ENCODE measurements at places on chromosomes 4 and X.

- DNase-seq: no peak
These were observed 56.8 kb downstream of the PRRG1 start for GRCh38 chrX:37405956-37406355.

GRCh38 chr4:2511645-2512131, 24.8 kb upstream of the FAM193A start:
- DNase-seq: no peak

- DNase-seq: no peak
These were observed 5.5 kb upstream of the MMAA start for GRCh38 chr4:145613566-145614232.

GRCh38 chr4:83285055-83285407, 433 bp upstream of the COQ2 start:
- no peak for DNase-seq

DNA sequence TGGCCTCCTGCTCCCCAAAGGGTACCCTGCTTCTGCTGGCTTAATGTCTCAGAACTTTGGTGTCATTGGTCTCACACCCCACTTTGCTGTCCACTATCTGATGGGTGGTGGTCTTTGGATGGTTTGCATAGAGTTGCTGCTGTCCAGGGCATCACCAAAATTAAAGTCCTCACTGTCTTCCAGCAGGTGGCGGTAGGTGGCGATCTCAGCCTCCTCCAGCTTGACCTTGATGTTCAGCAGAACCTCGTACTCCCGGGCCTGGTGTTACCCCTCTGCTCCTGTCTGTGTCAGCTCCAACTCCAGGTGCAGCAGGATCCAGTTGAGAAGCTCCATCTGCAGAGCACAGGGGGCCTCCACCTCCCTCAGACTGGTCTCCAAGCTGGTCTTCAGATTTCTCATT, 1169.5 kb upstream of the PABPC4L start:
- DNase-seq: no peak

DNA sequence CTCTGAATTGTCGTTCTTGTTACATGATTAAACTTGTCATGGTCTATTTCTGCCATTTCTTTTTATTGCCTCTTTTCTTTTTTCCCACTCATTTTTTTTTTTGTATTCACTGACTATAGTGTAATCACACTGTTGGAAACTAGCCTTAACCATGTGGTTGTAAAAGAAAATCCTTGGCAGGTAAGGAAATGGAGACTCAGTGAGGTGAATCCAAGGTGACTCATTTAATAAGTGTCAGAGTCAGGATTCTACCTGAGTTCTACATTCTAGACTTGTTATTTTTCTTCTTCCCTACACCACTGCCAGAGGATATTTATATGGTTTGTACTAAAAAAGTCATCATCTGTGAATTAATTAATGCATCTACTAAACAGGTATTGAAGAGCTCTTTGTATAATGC, 152.2 kb downstream of the CBLL2 start:
- DNase-seq: no peak

GRCh38 chr4:181870326-181870725, 372.9 kb upstream of the TENM3 start:
- no peak for DNase-seq

DNA sequence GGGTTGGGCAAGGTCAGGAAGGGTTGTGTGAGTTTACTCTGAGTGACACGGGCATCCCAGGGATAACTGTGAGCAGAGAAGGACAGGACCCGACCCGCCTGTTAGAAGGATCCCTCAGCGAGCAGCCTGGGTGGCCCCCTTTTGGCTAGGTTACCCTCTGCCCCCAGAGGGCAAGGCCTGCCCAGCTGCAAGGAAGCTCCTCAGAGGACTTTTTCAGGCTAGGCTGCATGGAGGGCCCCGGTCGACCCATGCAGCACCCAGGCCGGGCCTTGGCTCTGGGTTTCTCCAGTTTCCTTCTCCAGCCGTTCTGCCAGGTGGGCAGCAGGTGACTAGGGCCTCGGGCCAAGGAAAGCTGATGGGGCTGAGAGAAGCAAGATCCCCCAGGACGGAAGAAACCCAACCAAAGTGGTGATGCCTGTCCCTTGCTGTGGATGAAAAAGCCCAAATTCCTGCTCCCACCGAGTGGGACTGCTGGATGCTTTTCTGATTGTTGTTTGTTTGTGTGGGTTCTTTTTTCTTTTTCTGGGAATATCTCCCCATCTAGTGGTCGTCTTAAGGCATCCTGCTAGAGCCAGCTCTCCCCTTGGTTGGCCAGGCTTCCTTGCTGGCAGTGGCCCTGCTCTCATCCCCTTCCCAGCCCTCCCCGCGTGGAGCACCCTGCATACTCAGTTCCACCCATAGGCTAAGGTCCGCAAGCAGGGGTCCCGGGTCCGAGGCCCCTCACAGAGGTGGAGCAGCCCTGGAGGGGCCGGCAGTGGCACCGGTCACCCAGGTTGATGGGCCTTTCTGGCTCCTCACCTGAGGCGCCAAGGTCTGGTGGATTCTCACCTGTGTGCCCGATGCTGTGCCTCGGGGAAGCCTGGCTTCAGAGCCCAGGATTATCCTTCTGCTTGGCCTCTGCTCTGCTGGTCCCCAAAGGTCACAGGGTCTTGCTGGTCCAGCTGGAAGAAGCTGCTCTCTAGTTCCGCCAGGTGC, 1.8 kb downstream of the ZFP92 start:
- no peak for DNase-seq

- no peak for DNase-seq
These were observed 2.4 kb upstream of the FAM50A start for GRCh38 chrX:154441564-154441963.

GRCh38 chr4:140004922-140005627, 148.9 kb downstream of the MAML3 start:
- DNase-seq: no peak

DNA sequence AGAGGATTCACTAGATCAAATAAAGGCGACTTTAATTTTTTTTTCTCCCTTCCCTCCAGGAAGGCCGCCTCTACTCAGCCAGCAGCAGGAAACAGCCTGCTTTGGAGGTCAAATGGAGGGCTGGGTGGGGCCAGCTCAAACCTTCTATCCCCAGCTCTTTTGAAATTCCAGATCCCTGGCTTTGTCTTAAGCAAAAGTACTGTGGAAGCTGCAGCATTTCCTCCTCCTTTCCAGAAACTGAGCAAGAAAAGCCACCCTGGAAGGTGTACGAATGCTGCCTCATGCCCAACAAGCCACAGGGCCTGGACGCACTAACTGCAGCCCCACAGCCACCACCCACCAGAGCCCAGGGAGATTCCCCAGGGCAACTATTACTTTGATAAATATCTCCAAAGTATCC, 55.1 kb upstream of the ZCCHC13 start:
- no peak for DNase-seq

DNA sequence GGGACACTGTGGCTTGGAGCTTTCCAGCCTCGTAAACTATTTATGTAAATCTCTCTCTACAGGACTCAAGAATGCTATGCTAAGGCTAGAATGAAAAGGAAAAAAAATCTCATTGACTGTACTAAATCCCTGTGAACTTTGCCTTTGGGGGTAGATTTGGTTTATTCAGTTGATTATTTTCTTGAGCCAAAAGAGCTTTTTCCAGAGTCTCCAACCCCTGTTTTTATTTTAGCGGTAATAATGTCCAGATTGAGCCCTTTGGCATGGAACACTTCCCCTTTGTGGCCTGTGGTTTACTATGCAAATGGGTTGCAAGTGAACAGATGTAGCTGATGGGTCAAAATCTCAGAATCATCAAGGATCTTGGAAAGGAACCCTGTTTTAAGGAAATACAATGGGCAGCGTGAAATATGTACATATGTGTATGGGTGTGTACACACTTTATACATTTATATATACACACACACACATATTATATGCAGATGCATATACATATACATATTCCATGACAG, 72.9 kb downstream of the FAM9B start:
- no peak for DNase-seq

DNA sequence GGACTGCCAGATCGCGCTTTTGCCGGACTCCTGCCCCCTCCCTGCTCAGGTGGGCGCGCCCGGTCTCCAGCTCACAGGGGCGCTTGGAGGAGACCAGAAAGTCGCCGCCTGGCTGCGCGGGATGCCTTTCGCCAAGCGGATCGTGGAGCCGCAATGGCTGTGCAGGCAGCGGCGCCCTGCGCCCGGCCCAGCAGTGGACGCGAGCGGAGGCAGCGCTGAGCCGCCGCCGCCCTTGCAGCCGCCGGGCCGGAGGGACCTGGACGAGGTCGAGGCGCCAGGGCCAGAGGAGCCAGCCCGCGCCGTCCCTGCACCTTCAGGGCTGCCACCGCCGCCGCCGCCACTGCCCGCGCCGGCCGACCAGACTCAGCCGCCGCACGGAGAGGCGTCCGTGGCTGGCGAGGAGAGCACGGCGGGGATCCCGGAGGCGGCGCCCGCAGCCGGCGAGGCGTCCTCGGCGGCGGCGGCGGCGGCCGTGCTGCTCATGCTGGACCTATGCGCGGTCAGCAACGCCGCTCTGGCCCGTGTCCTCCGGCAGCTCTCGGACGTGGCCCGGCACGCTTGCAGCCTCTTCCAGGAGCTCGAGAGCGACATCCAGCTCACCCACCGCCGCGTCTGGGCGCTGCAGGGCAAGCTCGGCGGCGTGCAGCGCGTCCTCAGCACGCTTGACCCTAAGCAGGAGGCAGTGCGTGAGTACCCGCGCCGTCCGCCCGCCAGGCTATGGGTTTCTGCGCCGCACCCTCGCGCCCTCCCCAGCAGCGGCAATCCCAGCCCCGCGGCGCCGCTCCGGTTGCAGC, 834 bp downstream of the NHS start:
- no peak for DNase-seq

DNA sequence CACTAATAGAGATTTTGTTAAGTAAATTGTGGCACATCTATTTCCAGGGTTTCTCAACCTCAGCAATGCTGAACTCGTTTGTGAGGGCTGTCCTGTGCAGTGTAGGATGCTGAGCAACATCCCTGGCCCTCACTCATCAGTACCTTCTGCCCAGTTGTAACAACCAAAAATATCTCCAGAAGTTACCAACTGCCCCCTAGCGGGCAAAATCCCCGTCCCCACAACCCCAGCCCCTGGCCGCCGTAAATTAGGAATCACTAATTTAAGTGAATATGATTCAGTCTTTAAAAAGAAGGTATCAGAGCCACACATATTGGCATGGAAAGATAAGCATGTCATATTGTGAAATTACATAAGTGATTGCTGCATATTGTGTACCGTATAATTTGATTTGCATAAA, 123.4 kb downstream of the ASB9 start:
- DNase-seq: no peak

GRCh38 chr4:74254386-74254785, 53.9 kb upstream of the EPGN start:
- DNase-seq: no peak

- DNase-seq: no peak
These were observed 973.1 kb upstream of the GRID2 start for GRCh38 chr4:91330555-91331137.

DNA sequence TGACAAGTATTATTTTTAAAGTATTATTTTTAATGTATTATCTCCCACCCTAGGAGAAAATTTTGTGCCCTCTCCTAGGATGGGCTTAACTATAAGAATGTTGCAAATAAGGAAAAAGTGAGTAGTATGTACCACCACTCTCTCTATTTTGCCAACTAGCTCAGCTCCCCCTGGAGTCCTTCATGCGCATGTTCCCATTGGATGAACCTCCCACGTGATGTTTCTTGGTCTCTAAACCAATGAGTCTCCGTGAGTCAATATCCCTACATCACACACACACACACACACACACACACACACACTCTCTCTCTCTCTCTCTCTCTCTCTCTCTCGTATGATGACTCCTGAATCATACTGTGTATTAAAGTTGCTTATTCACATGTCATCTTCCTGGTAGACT, 129.7 kb upstream of the ZFP42 start:
- no peak for DNase-seq

DNA sequence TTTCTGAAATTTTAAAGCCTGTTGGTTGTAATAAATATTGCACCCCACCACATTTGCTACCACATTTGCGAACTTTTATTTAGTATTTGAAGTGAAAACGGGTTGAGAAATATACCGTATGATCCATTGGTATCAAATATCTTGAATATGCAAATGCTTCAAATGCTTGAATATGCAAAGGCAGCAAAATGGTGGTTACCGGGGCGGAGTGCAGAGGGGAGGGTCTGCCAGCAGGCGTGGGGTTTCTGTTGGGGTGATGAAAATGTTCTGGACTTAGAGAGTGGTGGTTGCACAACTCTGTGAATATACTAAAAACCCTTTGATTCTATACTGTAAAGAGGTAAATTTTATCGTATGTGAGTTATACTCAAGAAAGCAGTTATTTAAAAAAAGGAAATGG, 35.3 kb downstream of the SHROOM2 start:
- no peak for DNase-seq

Measured in stimulated activated CD8-positive, alpha-beta memory T cell treated with anti-CD3 and anti-CD28 coated beads, Interleukin-15, amount 100 ng/mL, for 48 hours (primary cell).